ENCODE measurements at places on chromosomes 4 and X. TPM values are rescaled to one million over a fixed set of nuclear protein-coding genes. Genes with fewer than 3 reads are reported as not detected.

- DNase-seq, result no peak
Measured at GRCh38 chr4:155866177-155866576, at the start of gene ASIC5. Gene ASIC5 (minus strand): TSS chr4:155866277. CDS start chr4:155866226, 51 bp downstream.

DNA sequence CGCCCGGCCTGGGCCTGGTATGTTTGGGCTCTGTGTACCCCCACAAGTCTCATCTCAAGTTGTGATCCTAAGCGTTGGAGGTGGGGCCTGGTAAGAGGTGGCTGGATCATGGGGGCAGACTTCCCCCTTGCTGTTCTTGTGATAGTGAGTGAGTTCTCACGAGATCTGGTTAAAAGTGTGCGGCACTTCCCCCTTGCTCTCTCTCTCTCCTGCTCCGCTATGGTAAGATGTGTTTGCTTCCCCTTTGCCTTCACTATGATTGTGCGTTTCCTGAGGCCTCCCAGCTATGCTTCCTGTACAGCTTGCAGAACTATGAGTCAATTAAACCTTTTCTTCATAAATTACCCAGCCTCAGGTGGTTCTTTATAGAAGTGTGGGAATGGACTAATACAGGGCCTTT, 53.0 kb downstream of the CHST7 start:
- no peak for DNase-seq

DNA sequence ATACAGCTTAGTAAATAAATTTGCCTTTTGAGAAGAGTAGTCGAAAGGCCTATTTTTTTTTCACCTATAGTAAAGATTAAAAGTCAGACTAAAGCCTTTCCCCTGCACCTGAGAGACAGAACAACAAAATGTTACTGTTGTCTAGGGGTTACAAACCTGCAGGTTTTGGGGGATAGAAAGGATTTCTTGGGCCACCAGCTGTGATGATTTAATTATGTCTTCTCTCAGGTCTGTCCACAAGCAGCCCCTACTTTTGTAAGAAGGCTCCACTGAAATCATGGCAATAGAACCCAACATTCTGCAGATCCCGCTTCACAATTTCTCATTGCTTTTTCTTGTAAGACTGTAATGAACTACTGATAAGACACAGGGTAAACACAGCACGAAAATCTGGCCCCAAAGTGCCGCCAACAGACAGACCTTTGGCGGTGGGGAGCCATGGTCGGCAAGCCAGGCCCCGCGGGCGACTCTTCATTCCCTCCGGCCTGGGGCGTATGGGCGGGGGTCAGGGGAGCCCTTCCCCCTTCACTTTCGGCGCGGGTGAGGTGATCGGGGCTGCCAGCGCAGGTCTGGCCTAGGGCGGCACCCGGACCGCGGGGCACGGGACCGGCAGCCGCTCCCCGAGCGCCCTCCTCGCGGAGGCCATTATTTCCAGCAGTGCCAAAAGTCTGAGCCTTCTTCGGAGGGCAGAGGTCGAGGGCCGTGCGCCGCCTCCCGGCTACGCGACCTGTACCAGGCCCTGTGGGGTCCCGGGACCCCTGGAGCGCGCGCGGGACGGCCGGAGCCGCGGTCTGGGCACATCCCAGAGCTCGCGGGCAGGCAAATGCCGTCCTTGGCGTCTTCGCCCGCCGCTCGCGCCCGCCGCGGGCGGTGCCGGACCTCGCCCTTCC, 812 bp upstream of the KDM6A start:
- DNase-seq, result no peak

- no peak for DNase-seq
Measured at GRCh38 chrX:37829721-37830120, 17.6 kb downstream of the DYNLT3 start.

DNA sequence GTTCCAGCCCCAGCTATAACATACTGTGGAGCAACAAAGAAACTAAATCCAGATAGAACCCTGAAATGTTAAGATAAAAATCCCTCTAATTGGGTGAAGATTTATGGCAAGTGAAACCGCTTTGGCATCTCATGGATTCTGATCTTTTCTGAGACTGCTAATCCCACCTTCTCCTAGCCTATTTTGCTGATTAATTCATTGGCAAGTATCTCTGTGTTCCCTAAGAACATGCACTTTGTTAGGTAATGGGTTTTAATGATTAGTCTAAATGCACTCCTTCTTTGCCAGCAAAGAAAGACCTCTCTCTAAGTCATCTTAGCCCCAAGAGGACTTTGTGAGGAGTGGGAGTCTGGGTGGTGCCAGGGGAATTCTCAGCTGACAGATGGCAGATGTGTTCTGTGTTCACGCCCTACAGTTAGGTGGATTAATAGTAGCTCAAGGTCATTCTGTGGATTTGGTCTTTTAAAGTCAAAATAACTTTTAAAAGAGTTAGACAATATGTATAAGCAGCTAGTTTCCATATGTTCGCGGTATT, 171.3 kb downstream of the UNC5C start:
- DNase-seq, result no peak

GRCh38 chr4:22474636-22475310, 41.1 kb downstream of the ADGRA3 start:
- no peak for DNase-seq

Gene TCEAL5
- polyA plus RNA-seq, result 12.0 TPM

Gene HTN3
- polyA plus RNA-seq, result not detected

Gene ARFIP1
- 42.3 TPM for polyA plus RNA-seq

Gene AKAP17A
- polyA plus RNA-seq, result 44.8 TPM
